A673 (cell line): ENCODE measurements at places on chromosomes 3 and 15.

DNA sequence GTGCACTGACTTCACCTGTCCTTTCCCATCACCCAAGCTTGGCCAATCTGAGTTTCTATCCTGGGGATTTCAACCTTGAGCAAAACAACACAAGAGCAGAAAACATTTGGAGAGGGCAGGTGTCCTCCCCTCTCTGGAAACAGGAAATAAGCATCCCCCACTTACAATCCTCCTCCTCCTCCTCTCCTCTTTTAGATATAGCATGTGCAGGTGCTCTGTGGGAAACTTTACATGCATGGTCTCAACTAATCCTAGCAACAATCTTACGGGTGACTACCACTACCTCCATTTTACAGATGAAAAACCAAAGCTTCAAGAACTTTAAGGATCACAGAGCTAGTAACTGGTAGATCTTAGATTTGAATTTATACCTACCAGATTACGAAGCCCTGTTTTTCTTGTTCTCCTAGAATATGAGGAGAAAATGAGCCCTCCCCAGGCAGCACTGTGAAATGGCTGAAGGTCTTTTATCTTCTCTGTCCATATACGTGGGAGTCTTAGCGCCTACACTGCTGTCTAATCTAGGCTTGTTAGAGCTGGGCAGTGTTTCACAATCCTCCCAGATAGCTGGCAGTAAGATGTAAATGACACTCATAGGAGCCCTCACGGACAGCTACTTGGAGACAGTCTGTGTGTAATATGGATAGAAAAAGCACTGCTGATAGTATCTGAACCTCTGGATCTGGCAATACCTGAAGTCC lies 301.2 kb upstream of the PROK2 start:
- no peak for DNase-seq

- DNase-seq, result no peak
Measured at GRCh38 chr3:179432451-179432850, 18.8 kb downstream of the GNB4 start.

- no peak for DNase-seq
Measured at GRCh38 chr15:73965094-73965757, 26.9 kb downstream of the STOML1 start.

DNA sequence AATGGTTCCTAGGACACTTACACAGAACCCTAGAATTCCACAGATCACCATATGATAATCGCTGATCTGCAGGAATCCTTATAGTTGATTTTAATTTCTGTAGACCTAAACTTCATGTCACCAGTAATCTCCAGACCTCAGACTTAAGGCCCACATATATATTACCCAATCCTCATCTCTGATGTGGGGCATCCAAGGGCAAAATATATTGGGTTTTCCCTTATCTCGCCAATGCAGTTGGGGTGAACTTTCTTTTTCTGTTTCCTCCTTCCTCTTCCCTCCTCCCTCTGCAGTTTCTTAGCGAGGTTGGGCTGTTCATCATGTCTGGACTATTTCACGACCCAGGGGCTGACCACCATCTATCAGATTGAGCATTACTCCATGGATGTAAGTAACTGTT lies 230.2 kb downstream of the P3H2 start:
- no peak for DNase-seq
